Aorta (tissue), 5 donors: ENCODE measurements at places on chromosomes 16 and 17.

DNA sequence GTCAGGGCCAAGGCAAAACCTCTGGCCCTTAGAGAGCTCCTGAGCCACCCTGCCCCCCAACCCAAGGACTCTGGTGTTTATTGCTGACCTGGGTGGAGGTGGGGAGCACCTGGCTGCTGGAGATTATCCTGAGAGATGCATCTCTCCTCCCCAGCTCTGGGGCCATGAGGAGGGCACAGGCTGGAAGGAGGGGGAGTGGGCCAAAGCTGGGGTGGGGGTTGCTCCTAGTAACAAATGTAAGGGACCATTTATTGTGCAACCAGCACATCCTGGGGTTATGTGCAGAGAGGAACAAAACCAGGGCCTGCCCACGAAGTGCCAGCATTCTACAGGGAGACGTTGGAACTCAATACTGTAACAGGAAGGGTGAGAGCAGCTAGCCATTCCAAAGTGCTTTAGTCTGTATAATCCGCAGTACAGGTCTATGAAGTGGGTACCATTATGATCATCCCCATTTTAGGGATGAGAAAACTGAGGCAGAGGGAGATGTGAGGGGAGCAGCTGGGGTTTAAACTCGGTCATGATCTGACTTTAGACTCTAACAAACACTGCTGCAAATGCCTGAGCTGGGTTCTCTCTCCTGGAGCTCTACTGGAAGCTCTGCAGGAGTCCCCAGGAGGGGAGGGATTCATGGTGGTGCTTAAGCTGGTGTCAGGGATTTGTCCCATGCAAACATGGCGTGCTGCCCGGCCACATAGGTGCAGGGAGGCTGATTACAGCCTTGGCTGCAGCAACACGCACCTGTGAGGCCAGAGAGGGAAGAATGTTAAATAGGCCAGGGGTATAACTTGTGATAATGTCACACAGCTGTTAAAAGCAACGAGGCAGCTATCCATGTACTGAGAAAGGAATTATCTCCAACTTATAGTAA, 1.4 kb upstream of the RHBDF2 start:
- H3K4me1 ChIP-seq, result no peaks in the 10 kb centered on the region
- no peak for DNase-seq
- no peak overlapping the region for H3K27ac ChIP-seq
- no peaks in the 10 kb centered on the region for H3K27me3 ChIP-seq
- H3K4me3 ChIP-seq, result no peak overlapping the region

DNA sequence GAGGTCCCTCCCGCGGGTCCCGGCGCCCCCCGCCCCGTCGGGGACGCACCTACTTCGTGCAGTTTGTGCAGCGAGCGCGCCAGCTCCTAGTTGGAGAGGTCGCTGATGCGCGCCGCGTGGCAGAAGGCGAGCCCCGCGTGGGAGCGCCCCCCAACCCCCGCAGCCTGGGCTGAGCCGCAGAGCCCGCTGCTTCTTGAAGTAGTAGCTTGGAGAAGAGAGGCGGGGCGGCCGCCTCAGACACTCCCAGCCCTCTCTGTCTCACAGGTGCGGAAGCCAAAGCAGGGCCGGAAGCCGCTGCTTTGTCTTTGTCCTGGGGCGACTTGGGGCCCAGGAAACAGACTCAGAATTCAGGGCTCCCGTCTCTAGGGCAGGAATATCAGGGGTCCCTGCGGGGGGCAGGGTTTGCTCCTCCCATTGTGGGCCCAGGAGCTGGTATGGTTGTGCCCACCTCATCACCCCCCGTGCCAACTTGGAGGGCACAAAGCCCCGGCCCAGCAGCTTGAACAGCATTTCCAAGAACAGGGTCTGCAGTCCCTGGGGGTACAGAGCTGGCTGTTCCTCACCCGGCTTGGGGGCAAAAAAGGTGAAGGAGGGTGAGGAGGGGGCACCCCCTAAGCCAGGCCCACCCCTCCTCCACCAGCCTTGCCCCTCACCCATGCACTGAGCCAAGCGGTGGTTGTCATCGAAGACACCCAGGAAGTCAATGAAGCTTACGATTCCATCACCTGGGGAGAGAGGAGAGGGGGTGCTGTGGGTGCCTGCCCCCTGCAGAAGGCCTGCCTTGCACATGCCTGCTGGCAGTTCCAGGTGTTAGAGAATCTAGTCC, 13.5 kb downstream of the SPATA32 start:
- no peaks in the 10 kb centered on the region for H3K27me3 ChIP-seq
- H3K27ac ChIP-seq, result no peak overlapping the region
- H3K4me1 ChIP-seq, result no peaks in the 10 kb centered on the region

- no peaks in the 10 kb centered on the region for H3K27me3 ChIP-seq
- H3K4me1 ChIP-seq, result no peaks in the 10 kb centered on the region
- H3K27ac ChIP-seq, result no peak overlapping the region
- DNase-seq, result no peak
- H3K36me3 ChIP-seq, result no peaks in the 10 kb centered on the region
Measured at GRCh38 chr17:68581863-68582645, 19.1 kb downstream of the FAM20A start.

- H3K4me3 ChIP-seq, result no peak overlapping the region
- H3K27me3 ChIP-seq, result no peaks in the 10 kb centered on the region
- H3K4me1 ChIP-seq, result no peaks in the 10 kb centered on the region
Measured at GRCh38 chr16:48960830-48961229, 320.8 kb downstream of the CBLN1 start.

GRCh38 chr17:71201639-71202038, 919.2 kb upstream of the SOX9 start:
- H3K36me3 ChIP-seq, result no peaks in the 10 kb centered on the region
- DNase-seq, result no peak
- no peaks in the 10 kb centered on the region for H3K27me3 ChIP-seq
- H3K27ac ChIP-seq, result no peak overlapping the region

DNA sequence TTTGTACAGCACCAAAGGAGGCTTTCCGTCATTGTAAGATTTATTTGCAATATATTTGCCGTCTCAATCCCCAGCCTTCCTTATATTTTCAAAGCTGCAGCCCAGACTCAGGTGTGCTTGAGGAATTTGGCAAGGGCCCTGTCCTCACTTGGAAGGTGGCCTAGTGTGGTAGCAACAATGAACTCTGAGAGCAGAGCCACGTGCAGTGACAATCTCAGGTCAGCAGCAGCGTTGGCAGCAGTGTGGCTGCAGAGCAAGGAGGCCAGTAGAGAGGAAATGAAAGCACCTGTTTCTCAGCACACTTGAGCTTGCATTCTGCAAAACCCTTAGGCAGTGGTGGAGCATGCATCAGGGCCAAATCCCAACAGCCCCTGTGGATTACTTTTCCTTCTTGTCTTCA, 613.5 kb downstream of the RBFOX1 start:
- H3K4me1 ChIP-seq, result no peaks in the 10 kb centered on the region
- no peak overlapping the region for H3K27ac ChIP-seq
- no peak for DNase-seq
- H3K27me3 ChIP-seq, result peaks cover under 1% of the 10 kb centered on the region

DNA sequence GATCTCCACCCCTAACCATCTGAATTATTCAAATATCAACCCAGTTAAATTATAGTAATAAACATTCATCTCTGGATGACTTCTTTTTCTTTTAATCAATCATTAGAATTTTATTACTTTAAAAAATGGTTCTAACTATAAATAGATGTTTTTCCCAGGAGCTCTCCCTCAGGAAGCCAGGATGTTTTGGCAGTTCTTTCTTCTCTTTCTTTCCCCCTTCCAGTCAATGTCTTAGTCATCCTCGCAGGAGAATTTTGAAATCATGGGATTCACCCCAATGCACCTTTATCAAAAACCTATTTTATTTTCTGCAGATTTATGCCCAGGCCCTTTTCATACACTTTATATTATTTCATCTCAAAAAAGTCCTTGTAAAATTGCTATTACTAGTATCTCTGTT, 711.6 kb downstream of the CDH11 start:
- no peak overlapping the region for H3K4me3 ChIP-seq
- peaks cover 2% of the 10 kb centered on the region for H3K27me3 ChIP-seq
- no peaks in the 10 kb centered on the region for H3K36me3 ChIP-seq
- no peak for DNase-seq
- H3K27ac ChIP-seq, result no peak overlapping the region
